ENCODE measurements at places on chromosomes 5 and 9.
A peak's percentile ranks its signal among the peaks of the same experiment; 100 is the strongest.

DNA sequence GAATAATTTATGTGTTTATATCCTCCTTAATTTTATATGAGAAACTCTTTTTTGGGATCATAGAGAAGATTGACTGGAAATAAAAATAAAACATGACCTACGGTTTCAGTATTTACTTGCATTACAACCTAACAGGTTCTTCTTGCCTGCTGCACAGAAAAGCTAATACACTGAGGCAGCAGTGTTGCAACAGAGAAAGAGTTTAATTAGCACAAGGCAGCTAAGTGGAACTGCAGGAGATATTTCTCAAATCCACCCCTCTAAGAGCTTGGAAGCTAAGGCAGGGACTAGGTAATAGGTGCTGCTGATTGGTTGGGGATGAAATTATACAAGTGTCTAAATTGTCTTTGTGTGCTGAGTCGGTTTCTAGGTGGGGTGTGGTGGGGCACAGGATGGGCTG lies 380.9 kb downstream of the DIRAS2 start:
- DNase-seq, result no peak

DNA sequence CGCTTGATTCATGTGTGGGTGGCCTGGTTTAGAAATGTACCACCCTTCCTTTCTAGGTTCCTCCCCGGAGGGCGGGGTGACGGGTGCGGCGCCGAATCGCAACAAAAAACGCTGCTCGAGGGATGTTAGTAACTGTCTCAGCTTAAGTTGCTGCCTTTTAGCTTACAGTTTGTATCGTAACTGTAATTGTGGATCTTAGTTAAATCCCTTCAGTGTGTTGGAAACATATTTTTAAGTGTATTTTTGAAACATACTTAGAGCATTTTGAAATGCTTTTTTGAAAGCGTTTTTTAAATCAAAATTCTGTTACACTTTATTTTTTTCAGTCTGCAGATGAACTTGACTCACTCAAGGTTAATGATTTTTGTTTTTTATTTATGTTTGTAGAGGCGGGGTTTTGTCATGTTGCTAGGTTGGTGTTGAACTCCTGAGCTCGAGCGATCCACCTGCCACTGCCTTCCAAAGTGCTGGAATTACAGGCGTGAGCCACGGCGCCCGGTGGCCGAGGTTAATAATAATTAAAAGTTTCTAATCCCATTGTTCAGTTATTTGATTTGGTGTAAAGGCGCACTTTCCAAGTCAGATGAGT lies 997 bp upstream of the CHD1 start:
- DNase-seq, result no peak

DNA sequence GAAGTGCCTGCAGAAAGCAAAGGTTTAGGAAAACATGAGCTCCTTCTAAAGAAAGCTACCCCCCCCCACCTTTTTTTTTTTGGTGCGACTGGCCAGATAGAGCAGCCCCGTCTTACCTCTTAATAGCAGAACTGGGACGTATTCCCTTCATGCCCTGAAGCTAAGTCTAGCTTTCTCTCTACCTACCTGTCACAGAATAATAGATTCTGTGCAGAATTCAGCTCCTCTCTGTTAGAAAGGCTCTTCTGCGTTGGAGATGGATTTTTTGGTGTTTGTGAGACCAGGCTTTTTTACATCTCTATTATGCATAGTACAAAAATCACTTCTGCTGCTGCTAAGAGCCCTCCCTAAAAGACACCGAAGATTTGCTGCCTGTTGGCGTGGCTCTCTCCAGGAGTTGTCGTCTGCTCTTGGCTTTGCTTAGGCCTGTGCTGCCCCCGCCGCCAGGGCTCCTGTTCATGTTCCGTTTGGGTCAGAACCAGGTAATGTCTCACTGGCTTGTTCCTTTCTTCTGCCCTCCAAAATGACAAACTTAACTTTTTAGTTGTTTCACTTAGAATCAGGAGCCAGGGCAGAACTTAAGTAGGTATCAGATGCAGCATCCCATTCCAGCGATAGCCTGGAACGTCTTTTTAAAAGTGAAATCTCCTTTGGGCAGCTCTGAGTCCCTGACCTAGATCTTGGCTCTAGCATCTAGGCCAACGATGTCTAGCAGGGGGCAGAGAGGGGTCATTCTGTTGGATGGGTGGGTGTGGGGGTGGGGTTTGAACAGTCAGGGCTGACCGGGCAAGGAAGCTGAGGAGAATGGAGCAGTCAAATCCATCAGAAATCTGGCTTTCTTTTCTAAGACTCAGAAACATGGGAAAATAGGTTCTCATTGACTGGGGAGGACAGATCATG lies 2.5 kb downstream of the TRIO start:
- no peak for DNase-seq

GRCh38 chr5:115767424-115767823 lies 49.0 kb downstream of the CDO1 start:
- DNase-seq, result no peak

DNA sequence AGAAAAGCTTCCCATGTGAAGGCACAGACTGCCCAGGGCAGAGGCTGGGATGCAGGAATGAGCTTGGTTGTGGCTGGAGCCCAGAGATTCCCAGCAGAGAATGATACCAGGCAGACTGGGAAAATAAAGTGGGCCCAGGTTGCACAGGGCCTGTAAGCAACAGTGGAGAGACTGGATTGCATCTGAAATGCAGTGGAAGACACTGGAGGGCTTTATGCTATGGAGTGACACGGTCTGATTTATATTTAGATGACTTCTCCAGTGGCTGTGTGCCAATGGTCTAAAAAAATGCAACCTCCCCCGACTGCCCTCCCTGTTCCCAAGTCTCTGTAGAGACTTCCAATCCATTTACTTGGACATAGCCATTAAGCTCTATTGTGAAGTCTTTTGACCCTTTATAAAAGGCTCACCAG lies 951.1 kb upstream of the DMAC1 start:
- no peak for DNase-seq

DNA sequence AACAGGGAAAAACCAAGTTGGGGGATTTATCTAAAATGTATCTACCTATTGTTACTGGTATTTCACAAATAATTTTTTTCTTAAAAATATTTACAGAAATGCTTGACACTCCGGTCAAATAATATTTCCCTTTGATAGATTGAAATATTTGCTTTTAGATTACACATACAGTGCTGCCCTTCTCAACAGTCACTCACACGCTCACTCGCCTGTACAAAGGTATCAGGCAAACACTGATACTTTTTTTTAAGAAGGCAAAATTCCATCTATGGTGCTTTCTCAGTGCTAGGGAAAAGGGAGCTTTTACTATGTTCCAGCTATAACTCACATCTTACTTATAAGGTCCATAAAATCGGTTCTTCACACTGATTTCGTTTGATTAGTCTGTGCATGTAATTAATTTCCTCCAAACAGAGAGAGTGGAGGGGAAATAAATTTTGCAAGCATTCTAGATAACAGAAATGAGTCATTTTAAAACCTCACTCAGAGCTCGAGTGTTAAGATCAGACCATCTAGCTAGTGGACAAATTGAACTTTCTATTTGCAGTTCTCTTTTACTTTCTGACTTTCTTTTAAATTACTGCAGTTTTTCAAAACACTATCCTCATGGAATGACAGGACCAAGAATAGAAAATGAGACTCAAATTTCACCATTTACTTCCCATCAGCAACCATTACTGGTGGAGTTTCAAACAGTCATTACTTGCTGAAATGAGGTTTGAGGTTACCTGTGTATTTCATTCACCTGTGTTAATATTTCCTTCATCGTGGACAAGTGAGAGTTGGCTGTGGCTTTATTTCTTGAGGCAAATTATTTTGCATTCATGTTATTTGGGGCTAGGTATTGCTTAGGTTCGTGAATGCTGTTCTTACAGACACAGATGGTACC lies 273.2 kb downstream of the RAB3C start:
- DNase-seq, result no peak

DNA sequence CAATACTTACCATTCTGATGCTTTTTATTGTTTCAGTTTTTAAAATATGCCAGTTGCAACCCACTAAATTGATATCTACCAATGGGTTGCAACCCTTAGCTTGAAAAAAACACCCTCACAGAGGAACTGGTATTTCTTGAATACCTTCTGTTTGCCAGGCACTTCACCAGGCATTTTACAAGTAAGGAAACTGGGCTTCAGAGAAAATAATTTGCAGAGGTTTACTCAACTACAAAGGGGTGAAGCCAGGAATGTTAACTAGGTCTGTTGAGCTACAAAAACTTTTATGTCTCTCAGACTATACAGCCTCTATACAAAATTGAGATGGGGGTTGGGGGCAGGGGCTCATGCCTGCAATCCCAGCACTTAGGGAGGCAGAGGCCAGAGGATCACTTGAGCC lies 65.0 kb downstream of the STX17 start:
- no peak for DNase-seq

DNA sequence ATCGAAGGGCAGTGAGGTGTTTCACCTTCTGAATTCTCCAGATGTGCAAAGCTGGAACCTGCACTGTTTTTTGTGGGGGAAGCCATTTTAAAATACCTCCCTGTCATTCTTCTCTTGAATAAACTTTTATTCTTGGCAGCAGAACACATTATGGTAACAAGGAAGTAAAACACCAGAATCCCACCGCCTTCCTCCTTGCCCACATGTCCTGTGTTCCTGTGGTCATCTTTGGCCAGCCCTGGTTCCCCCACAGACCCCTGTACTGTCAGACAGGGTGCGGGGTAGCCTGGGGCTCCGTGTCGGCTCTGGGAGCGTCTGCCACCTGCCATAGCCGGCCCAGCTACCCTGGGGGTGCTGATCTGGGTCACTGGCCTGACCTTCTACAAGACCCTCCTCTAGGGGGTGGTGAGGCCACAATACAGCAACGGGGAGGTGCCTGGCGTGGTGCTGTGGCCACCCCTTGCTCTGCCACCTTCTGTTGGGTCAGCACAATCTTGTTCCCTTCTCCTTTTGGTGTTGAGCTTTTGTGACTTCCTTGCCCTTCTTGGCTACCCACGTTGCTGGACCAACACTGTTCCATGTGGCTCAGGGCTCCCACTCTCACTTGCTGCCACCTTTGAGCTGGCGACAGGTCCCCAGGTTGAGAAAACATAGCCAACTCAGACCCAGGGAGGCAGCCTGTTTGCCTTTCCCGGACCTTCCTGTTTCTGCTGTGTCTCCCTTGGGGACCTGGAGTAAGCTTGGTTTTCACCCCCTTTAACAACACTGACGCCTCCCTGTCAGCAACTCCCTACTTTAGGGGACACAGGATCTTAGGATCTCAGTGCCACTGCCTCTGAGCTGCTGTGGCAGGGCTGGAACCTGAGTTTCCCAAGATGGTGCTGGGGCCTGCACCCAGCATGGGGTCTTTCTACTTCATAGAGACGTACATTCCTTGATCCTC lies 4.8 kb downstream of the WNK2 start:
- no peak for DNase-seq

- DNase-seq, result no peak
Observed at GRCh38 chr9:93306081-93306480, 122.1 kb downstream of the WNK2 start.

DNA sequence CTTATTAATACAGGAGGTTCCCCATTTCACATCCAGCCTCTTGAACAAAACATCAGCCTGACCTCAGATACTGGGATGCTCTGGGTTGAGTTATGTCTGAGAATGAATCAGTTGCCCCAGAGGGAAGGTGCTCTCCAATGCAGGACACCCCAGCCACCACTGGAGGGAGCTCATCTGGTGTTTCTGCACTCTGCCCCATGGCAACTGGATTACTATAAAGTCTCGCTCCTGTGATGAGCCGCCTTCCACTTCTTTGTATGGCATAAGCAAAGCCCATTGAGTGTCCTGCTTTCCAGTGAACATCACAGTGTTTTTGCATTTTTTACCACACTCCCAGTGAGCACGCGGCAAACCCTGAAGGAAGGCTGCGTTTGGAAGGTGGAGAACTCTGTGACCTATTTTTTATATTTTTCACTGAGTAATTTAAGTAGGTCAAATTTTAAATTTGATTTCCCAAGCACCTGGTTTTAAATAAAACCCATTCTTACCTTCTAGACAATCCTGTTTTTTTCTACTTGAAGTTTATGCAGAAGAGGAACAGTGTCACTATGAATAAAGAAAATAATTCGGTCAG lies 176.9 kb upstream of the WWC1 start:
- peak; percentile 13 for DNase-seq

DNA sequence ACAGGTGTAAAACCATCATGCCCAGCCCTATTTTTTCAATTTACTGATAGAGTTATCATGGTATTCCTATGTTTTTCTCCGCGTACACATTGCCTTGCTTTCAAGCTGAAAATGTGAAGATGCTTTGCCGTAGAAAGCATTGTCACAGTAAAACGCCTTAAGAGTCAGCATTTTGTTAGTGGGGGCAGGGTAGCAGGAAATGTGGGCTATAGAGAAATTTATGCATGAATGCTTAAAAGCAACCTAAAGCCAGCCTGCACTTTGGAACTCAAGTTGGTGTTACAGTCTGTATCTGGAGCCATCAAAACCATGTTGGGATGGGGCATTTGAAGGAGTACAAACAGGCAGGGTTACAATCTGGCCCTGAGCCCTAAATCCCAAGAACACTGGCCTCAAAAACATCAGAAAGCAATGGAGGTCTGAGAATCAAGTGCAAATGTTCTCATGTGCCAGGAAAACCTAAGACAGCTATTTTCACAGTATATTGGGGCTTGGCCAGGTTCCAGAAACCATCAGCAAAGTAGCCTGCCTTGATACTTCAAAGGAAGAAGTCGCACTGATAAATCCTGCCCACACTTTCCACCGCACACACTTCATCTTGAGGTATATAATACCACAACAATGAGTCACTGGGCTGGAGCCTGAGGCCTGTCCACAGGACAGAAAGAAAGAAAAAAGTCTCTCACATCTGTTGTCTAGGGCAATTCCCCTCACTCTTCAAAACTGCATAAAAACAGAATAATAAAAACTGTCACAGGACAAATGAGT lies 313.8 kb downstream of the ENC1 start:
- peak; percentile 31 for DNase-seq

DNA sequence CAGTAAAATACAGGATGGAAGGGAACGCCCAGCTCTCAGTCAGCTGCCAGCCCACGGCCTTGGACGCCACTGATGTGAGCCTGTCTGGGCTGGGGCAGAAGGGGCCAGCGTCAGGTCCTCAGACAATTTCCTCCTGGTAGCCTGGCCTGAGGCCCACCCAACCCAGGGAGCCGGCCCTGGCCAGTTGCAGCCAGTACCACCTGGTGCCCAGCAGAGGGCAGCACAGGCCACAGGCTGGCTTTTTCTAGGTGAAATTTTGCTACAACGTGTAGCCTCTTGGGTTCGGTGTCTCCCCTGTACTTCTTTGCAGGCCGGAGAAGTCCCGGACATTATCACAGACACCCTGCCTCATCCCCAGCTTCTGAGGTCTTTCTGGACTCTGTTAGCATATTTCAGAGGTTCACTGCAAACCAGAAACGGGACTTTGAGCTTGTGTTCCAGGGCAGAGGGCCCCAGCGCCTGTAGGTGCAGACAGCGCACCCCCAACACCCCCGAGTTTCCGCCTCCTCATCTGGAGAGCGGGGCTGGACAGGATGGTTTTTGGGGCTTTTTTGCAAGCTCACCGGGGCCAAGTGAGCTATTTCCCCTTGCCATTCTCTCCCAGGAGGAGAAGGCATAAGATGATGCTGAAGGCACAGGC lies 45.9 kb upstream of the KCNMB1 start:
- peak; percentile 44 for DNase-seq

- peak; percentile 97 for DNase-seq
Observed at GRCh38 chr5:140113699-140114263, at the start of gene PURA. PURA (plus strand) TSS chr5:140114109; CDS start chr5:140114182, 73 bp downstream.

- no peak for DNase-seq
Observed at GRCh38 chr9:136544964-136545691, 720 bp downstream of the NOTCH1 start.
